ENCODE measurements at places on chromosomes 3 and 15. TPM values are rescaled to one million over a fixed set of nuclear protein-coding genes. Genes with fewer than 3 reads are reported as not detected.

Gene LCTL
- total RNA-seq = not detected

Gene LYZL4
- not detected for total RNA-seq

Gene ANKUB1
- total RNA-seq = not detected

Gene PLA2G4E
- not detected for total RNA-seq

Gene IVD
- 12.7 TPM for total RNA-seq

Gene GABRB3
- 0.10 TPM for total RNA-seq

Gene PLCH1
- 0.94 TPM for total RNA-seq

Gene CNTN6
- 0.21 TPM for total RNA-seq

Gene SLC2A2
- not detected for total RNA-seq

Gene ADAMTS7
- total RNA-seq = not detected

Gene THAP10
- total RNA-seq = 0.10 TPM

Gene SLC22A14
- total RNA-seq = 0.10 TPM

Gene FBN1
- 0.52 TPM for total RNA-seq

Gene CASR
- 1.2 TPM for total RNA-seq

Gene APBA2
- 78.6 TPM for total RNA-seq

Gene RNU5B-1
- total RNA-seq = not detected

Gene SH2D7
- not detected for total RNA-seq

Gene TGM5
- total RNA-seq = not detected

Gene DCBLD2
- total RNA-seq = 0.94 TPM

Measured in mononuclear cell (primary cell).